Stimulated activated CD4-positive, alpha-beta T cell treated with anti-CD3 and anti-CD28 coated beads, TNF-alpha, amount 100 ng/mL, for 48 hours (primary cell): ENCODE measurements at places on chromosomes 2 and 18.

GRCh38 chr2:59084326-59084725 is 843.2 kb upstream of the FANCL start:
- no peak for DNase-seq

GRCh38 chr2:106638580-106638979 is 151.4 kb downstream of the CD8B2 start:
- no peak for DNase-seq

GRCh38 chr2:175445281-175445680 is 263.8 kb upstream of the ATP5MC3 start:
- no peak for DNase-seq

DNA sequence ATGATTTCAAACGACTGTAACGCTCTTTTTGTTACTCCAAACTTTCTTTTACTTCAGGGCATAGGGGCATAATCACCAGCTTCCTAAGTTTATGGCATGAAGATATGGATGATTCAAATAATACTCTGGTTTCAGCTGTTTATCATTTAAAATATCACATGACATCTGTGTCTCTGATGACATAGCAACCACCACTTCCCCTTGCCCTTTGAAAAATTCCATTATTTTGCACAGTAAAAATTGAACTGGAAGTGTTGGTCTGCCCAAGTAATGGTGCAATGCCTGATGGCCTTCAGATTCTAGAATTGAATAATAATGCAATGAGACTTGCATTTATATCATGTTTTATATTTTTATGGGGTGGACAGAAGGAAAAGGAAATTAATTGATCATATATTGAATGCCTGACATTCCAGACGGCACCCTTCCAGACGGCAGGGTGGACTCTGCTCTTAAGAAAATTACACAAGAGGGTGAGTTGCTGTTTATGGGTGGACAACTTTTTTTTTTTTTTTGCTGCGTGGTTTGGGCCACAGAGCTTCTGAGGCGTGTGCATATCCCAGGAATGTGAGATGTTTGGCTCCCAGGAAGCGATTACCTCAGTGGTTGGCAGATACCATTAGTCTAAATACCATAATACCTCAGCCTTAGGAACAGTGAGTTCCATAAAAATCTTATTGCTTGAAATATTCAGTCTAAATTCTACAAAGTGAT is 101.7 kb upstream of the ZNF521 start:
- no peak for DNase-seq

GRCh38 chr2:208820014-208820688 is 413.6 kb downstream of the PTH2R start:
- no peak for DNase-seq

GRCh38 chr2:14336759-14337382 is 295.6 kb upstream of the LRATD1 start:
- no peak for DNase-seq

GRCh38 chr2:106159866-106160785 is 34.0 kb downstream of the UXS1 start:
- DNase-seq: no peak

DNA sequence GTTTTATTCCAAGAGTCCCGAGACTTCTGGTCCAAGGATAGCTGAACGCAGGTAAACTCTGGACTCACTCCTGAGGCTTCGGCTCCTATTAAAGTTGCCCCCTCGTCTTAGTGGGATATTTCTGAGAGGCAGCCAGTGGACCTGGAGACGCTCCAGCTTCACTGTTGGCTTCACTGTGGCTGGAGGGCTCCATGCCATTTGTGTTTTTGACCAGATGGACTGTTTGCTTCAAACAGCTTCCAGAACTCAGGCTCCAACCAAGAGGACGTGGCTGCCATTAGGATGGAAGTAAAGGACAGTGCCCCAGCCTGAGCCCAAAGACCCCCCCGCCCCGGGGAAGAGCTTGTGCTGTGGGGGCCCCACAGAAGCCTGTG is 94.4 kb upstream of the LDAH start:
- no peak for DNase-seq

DNA sequence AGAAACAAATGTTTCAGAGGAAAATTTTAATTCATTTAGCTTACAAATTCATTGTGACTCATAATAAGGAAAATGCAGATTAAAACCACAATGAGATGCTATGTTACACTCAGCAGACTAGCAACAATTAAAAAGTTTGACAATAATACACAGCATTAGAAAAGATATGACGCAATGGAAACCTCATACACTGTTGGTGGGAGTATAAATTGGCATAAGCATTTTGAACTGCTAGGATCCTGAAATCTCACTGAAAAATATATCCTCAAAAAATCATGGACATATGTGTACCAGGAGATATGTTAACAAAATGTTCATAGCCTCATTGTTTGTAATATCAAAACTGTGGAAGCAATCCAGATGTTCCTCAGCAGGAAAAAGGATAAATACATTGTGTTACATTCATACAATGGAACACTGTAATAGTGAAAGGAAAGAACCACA is 13.7 kb downstream of the CALCRL start:
- DNase-seq: no peak

- DNase-seq: no peak
Measured at GRCh38 chr2:172162225-172162733, 59.6 kb upstream of the DLX2 start.

DNA sequence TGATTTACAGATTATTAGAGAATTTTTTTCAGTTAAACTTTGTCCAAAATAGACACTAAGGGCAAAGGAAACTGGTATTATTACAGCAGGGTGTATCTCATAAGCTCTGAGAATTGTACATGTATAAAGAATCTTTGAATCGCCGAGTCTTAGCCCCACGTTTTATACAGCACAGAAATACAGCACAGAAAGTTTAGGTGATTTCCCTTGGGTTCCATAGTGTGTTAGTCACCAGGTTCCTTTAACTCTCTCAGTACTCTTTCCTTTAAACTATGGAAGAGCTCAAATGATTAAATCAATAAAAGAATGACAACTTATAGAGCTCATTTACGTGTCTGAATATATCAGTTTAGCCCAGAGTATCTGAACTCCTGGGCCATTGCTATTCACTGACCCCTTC is 256.8 kb downstream of the NEDD4L start:
- no peak for DNase-seq

DNA sequence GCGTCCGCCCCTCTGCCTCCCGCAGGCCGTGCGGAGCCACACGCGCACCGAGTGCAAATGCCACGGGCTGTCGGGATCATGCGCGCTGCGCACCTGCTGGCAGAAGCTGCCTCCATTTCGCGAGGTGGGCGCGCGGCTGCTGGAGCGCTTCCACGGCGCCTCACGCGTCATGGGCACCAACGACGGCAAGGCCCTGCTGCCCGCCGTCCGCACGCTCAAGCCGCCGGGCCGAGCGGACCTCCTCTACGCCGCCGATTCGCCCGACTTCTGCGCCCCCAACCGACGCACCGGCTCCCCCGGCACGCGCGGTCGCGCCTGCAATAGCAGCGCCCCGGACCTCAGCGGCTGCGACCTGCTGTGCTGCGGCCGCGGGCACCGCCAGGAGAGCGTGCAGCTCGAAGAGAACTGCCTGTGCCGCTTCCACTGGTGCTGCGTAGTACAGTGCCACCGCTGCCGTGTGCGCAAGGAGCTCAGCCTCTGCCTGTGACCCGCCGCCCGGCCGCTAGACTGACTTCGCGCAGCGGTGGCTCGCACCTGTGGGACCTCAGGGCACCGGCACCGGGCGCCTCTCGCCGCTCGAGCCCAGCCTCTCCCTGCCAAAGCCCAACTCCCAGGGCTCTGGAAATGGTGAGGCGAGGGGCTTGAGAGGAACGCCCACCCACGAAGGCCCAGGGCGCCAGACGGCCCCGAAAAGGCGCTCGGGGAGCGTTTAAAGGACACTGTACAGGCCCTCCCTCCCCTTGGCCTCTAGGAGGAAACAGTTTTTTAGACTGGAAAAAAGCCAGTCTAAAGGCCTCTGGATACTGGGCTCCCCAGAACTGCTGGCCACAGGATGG is 7.1 kb upstream of the WNT10A start:
- no peak for DNase-seq

DNA sequence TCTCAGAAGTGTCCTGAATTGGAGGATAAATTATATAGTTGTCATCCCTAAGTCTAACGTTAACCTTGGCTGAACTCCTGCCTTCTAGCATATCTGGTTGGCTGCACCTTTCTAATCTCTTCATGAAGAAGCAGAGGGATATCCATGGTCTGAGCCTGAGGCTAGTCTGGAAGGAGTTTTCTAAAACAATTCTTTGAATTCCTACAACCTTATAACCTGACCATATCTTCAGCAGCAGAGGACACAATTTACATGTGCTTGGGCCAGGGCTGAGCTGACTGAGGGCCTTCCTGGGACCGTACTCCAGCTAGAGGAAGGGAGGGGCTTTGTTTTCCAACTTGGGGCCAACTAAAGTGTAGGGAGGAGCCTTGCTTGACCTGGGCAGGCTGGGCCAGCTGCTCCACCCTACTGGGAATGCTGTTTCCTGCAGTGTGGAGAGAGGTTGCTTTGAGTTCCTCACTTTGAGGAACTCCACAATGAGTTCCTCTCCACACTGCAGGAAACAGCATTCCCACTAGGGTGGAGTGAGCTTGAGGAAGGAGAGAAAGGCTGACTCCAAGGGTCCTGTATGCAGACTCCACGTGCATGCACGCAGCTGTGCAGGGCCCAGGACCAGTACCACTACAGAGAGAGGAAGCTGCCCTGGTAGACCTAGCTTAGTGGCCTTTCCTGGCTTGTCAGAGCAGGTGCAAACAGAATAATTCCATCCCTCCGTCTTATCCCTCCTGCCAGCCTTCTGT is 19.6 kb downstream of the CEP68 start:
- no peak for DNase-seq

DNA sequence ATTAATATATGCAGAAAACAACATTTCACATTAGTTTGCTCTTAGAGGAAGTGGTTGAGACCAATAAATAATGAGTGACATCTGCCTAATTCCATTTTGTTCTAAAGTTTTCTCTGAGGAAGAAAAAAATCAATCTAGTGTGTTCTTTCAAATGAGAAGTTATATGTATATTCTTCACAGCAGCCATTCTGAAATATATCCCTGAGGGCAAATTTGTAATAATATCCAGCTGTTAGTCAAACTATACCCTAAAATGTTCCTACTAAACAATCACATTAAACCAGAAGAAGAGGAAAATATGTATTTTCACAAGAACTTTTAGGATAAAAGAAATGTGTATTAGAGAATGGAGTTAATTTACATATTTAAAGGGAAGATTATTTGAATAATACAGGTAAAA is 375.1 kb upstream of the CDH19 start:
- DNase-seq: no peak

GRCh38 chr2:237692601-237693290 is 65.4 kb downstream of the LRRFIP1 start:
- DNase-seq: no peak

GRCh38 chr2:43269074-43269572 is 42.7 kb upstream of the ZFP36L2 start:
- no peak for DNase-seq

- peak; percentile 16 for DNase-seq
Measured at GRCh38 chr2:132547090-132547687, 122.8 kb downstream of the LYPD1 start.

GRCh38 chr18:50341443-50341842 is 33.4 kb upstream of the SKA1 start:
- DNase-seq: no peak

GRCh38 chr2:34107811-34108210 is 508.7 kb upstream of the FAM98A start:
- DNase-seq: no peak

- no peak for DNase-seq
Measured at GRCh38 chr2:70981866-70982810, 3.7 kb downstream of the ANKRD53 start.

- no peak for DNase-seq
Measured at GRCh38 chr2:172333235-172333977, 94.0 kb upstream of the ITGA6 start.

GRCh38 chr2:33494877-33495641 is 18.6 kb downstream of the RASGRP3 start:
- DNase-seq: no peak

GRCh38 chr2:208783184-208783583 is 376.6 kb downstream of the PTH2R start:
- DNase-seq: no peak

DNA sequence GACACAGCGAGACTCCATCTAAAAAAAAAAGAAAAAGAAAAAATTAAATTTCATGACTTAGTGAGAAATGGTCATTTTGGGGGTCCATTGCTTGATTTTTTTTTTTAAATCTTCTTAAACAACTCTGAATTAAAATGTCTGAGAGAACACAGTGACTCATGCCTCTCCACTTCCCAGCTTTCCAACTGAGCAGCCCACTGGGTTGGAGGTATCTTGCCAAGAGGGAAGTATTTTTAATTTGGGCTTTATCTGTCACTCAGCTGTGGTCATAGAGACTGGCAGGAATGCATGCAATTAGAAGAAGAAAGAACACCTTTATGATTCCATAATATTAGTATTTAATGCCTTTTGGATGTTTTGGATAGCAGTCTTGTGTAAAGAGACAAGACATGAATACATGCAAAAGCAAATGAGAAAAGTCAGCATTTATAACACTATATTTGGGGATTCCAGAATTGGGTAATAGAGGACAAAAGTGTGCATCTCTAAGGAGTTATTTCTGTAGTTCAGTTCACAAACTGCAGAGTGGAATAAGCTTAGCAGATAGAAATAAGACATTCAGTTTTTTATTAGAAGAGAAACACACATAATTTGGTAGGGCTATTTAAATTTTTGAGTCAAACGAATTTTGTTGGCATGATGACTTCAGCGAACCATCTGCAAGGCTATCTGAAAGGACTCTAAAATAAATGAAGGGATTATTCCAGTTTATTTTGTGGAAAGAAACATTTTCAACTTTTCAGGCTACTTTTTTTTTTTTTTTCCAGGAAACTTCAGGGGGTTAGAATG is 254.8 kb downstream of the TGIF1 start:
- DNase-seq: no peak

DNA sequence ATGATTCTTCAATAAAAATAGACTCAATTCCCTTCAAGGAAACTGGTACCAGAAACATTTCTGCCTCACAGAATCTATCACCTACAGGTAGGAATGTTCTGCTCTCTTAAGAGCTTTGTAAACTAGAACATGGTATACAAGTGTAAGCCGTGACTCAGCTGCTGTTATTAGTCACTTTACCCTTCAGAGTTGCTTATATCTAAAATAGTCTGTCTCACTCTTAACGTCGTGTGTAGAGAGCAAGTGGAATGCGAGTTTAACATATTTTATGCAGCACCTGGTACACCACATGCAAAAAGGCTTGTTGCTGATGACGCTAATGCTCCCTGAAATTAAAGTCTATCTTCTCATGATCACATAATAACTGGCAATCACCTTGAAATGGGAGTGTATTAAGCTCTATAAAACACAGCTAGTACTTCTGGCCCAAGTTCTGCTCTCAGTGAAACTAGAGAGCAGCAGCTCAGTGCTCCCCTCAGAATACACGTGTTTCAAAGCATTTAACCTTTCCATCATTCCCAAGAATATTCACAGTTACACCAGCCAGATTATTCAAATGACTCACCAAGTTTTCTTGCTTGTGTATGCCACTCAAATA is 420.0 kb downstream of the ZEB2 start:
- no peak for DNase-seq

- no peak for DNase-seq
Measured at GRCh38 chr2:1605102-1606045, 138.9 kb downstream of the PXDN start.

DNA sequence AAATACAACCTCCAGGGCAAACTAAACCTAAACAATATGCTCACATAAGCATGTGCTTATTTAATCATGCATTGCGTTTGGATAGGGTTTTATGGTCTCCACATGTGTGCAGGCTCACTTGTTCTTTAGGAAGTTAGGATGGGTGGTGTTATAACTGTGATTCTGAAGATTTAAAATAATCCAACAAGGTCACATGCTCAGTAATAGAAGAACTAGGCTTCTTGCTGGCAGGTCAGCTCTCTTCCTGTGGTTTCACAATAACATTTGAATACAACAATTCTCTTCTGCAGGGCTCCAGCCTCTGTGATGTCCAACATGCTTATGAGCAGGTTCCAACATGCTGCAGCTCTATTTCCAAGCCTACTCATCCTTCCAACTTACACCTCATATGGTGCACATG is 84.0 kb downstream of the MYL12B start:
- no peak for DNase-seq
